ENCODE measurements at places on chromosomes 5 and 9.

GRCh38 chr9:86126998-86127972 lies 27.9 kb upstream of the GOLM1 start:
- peak; percentile 93 for DNase-seq

GRCh38 chr9:11742471-11742870 lies 950.7 kb upstream of the TYRP1 start:
- no peak for DNase-seq

DNA sequence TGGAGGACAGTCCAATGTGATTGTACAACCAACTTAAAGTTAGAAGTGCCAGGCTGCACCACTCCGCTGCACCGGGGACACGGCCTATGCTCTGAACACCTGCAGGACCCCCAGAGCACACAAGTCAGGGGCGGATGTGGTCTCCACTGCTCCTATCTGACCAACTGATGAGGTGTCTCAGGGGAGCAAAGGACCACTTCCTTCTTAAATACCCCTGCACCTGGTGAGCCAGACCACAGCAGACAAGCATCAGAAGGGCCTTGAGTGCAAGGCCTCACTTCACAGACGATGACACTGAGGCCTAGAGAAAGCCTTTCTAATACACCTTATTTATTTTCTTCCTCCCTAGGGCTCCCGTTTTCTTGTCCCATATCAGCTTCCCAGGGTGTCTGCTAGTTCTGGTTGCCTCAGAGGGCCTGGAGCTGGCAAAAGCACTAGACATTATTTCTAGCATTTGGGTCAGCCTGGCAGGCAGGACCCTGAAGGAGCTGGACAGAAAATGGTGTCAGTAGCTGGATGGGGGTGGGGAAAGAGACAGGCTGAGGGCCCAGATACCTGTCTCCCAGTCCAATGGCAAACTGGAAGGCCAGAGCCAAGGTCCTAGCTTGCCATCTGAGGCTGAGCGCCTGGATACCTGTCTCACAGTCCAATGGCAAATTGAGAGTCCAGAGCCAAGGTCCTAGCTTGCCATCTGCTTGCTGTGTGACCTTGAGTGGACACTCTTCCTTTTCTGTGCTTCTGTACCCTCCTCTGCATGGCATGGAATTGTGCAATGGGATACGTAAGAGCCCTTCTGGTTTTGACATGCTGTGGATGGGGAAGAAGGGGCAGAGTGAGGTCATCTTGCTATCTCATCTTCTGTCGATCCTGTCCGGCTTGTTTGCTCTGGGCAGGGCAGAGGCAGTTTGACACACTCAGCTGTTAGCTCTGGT lies 9.0 kb downstream of the CCDC69 start:
- DNase-seq: no peak

GRCh38 chr9:34572628-34573027 lies 16.9 kb downstream of the CNTFR start:
- DNase-seq: no peak

DNA sequence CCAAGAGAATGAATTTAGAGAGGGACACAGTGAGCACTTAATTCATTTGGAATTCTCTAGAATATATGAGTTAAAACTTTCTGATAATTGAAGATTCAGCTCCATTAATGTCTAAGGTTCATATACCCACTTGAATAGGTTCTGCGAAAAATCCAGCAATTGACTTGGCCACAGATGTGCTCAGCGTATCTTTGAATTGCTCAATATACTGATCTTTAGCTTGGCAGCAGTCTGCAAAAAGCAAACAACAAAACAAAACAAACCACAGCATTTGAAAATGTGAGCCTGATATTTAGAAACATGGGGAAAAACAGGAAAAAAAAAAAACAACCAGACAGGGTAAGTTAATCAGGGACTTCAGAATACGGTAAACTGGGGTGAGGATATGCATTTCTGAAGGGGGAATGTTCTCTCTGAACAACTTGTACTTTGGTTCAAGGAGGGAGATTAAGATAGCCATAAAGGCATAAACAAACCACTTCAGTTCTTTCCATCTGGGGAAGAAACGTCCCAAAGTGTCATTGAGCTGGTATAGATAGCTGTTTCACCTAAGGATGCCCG lies 21.4 kb downstream of the AGXT2 start:
- no peak for DNase-seq

- DNase-seq: no peak
Measured at GRCh38 chr5:75756981-75757380, 39.7 kb upstream of the POC5 start.

DNA sequence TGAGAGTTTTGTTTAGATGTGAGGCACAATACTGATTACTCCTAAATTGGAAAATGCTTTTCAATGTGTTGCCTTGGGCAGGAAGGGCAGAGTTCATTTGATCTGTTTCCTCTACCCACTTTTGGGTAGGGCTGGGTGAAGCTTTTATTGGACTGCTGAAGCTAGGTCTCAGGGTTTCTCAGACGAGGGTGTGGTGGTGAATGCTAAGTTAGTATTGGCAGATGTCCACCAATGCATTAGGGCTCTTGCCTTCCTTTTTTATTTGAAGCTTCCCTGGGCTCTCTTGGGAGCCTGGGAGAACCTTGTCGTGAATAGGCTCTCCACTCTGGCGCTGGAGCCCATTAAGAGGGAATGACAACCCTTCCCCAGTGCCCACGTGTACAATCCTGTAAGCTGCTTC lies 23.1 kb downstream of the SPTAN1 start:
- no peak for DNase-seq

GRCh38 chr9:136441191-136441680 lies 1.6 kb upstream of the INPP5E start:
- DNase-seq: no peak

DNA sequence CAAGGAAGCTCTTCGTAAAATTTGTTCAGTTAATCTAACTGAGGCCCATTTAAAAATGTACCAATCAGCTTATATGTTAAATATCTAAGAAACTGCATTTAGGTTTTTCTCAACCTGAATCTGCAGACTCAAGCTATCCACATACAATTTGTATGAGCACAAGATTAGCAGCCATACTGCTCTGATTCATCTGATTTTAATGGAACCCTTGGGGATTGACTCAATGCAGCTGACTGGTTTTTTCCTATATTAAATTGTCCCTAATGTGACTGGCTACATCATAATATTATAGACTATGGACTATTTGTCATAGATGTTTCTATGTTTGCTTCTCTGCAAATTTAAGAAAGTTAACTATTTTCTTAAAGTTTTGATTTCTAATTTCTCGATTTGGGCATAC lies 451.0 kb upstream of the TUSC1 start:
- no peak for DNase-seq

- no peak for DNase-seq
Measured at GRCh38 chr9:120555839-120556238, 24.1 kb downstream of the CDK5RAP2 start.

- DNase-seq: no peak
Measured at GRCh38 chr9:91032121-91032531, 230.5 kb downstream of the SYK start.

GRCh38 chr5:106860398-106861044 lies 810.2 kb downstream of the EFNA5 start:
- DNase-seq: no peak

- peak; percentile 25 for DNase-seq
Measured at GRCh38 chr5:30808996-30809395, 384.5 kb upstream of the CDH6 start.

DNA sequence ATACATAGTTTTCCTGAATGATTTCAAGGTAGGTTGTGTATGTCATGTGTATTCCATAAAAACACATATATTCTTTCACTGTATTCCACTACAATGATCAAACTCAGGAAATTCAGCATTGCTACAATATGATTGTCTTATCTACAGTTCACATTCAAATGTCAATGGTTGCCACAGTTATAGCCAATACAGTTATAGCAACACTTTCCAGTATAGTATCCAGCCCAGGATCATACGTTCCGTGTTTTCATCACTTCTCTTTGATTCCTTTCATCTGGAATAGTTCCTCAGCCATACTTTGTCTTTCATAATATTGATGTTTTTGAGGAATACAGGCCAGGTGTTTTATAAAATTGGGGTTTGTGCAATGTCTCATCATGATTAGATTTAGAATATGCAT lies 9.5 kb downstream of the OR2S2 start:
- DNase-seq: no peak

DNA sequence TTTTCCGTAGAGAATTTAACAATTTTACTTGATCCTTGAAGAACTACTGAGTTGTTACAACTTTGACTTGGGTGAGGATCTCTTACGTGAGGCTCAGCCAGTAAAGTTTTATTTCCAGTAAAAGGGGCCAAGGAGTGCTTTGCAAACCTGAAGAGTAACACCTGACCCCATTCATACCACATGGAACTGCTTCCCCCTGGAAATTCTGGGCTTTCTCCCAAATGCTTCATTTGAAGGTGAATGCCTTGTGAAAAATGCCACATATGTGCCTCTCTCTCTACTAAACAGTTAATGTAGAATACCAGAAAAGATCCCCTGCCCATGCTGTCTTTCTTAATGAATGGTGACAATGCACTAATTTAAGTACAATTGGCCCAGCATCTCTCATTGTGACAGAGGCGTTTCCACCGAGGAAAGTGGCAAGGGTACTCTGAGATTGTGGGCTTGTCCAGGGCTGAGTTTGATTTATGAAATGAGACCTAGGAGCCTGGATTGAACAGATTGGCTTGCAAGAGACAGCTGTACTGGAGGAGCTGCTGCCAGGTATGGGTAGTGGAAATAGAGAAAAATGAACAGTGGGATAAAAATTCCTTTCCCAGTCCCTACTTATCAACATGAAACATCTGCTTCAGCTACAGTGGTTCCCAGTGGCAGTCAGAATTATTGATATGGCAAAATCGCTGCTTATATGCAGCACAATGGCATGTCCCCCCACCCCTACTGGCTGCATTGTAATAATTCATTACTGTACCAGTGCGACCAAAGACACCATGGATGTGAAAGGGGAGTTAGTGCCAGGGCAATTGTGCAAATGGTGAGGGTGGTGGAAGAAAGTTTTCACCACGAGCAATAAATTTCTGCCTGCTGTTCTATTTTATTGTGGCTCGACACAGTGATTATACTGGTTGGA lies 843.7 kb upstream of the WWC1 start:
- no peak for DNase-seq

DNA sequence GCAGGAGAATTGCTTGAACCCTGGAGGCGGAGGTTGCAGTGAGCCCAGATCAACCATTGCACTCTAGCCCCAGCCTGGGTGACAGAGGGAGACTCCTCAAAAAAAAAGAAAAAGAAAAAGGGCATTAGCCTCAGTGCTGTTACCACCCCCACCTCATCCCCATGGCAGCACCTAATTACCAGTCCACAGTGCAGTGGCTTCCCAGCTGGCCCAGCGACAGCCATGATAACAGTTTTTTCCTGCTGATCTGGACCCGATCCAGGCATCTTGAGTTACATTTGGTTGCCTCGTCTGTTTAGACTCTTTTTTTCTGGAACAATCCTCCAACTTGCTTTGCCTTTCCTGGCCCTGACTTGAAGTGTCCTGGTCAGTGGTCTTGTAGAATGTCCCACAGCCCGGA lies 24.4 kb downstream of the NCS1 start:
- DNase-seq: no peak

DNA sequence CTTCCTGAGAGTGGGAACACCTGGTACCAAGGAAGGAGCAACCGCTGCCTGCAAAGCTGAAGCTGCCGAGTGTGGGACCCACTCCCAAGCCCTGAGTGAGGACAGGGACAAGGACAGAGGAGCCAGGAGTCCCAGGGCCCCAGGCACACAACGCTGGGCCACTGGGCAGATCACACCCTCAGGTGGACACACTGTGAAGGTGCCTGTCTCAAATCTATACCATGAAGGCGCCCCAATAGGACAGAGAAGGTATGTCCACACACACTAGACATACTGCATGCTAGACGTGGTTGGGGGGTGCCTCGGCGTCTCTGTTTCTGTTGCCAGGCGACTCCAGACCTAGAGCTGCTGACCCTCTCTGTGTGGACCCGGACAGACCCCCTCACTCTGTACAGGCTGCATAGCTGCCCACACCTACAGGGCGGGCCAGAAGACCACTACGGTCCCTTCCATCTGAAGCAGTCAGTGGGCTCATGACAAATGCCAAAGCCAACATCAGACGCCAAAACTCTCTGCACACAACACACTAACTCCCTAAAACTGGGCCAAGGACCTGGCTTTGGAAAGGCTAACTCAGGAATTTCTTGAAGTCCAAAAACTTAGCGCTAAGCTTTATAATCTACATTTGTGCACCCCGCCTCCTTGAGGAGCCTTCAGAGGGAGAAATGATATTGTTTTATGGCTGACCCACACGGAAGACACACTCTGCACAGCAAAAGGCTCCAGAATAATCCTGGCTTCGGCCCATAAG lies 60.7 kb downstream of the ROR2 start:
- no peak for DNase-seq

- no peak for DNase-seq
Measured at GRCh38 chr5:121758615-121759014, 93.1 kb upstream of the FTMT start.

DNA sequence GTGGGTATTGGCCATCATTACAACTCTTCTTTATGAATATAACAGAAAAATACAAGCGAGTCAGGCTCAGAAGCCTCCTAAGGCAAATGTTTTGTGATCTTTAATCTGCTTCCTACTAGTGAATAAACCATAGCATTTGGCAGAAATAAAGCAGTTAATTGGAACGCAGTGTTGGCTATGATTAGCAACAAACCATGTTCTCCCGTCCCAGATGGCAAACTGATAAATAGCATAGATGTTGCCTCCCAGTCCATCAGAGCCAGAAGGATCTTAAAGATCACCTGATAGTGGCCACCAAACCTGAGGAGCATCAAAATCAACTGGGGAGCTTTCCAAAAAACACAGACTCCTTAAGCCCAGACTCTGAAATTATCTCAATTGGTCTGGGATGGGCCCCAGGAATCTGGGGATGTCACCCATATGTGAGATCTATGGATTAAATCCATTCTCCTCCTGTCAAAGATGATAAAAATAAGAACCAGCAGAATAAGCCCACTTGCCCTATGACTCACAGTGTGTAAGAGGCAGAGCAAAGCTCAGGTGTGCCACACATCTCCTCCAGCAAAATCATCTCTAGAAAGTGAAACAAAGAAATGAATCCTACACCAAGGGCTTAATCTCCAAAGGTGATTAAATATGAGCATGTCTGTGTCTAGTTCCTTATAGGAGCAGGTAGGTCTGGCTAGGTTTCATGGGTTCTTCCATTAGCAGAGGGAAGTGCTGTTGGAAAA lies 50.3 kb downstream of the APBA1 start:
- DNase-seq: no peak

DNA sequence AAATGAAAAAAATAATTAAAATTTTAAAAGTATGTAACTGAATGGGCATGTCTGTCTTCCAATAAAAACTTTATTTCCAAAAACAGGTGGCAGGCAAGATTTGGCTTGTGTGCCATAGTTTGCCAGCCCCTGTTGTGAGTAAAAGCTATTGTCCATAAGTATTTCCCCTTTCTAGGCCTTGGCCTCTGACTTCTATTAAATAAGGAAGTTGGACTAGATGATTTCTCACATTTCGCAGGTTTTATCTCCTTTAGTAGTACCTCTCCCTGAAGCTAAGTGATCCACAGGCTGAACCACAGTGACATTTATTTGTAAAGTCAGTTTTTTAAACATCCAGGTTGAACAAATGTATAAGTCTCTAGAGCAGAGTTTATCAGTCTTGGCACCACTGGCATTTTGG lies 41.3 kb downstream of the RECK start:
- DNase-seq: no peak

- no peak for DNase-seq
Measured at GRCh38 chr9:112072721-112073638, 102.1 kb downstream of the SUSD1 start.
